ENCODE measurements at places on chromosomes 7 and 10.

- no peak for DNase-seq
Measured at GRCh38 chr10:83983578-83984255, 155.6 kb upstream of the GHITM start.

DNA sequence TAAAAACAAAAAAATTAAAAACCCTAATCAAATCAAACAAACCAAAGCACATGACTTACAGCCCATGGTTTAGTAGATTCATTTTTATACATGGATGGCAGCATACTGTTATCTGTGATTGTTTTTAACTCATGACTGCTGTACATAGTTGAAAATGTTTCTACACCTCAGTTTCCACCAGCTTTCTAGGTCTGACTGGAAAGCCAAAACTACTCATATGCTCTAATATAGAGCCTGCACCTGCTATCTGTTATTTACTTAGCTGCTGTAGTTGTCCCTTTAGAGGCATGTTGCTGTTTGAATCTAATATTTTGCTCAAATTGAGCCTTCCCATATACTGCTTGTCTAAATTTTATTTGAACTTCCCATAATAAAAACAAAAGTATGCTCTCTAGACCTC, 289.9 kb upstream of the LRRN3 start:
- DNase-seq: no peak

GRCh38 chr7:143381427-143382125, 431 bp downstream of the ZYX start:
- DNase-seq: no peak

DNA sequence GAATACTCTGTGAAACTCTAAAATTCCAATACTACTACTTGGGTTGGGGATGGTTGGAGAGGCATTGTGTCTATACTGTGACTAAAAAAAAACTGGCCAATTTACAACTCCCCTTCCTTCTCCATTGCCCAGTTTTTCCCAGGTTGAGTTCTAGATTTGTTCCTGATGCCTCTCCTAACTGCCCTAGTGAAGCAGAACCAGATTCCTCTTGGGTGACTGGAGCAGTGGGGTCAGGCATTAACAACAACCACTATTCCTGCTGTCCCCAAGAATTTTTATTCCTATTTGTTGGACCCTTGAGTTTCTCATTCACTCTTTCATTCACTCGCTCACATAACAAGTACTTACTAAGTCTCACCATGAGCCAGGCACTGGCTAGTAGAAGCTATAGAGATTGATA, 5.8 kb downstream of the GOT1 start:
- no peak for DNase-seq

GRCh38 chr10:45463244-45464116, 89.5 kb downstream of the ALOX5 start:
- DNase-seq: no peak

DNA sequence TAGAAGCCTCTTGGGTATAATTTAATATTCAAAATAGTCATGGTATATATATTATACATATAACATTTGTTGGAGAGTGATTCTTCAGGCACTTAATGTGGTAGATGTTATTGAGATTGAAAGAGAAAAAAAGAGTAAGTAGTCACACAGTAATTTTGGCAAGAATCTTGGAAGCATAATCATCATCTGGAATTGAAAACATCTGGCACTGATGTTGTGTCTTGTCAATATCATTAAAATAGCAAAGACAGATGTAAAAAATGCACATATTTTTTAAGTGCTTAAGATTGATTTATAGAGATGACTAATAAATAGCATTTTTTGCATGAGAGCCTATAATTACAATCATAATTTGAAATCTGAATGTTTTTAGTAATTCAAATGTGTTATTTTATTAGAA, 9.5 kb downstream of the SEMA3D start:
- DNase-seq: no peak

GRCh38 chr7:121624958-121625357, 228.8 kb upstream of the FAM3C start:
- DNase-seq: no peak

- no peak for DNase-seq
Measured at GRCh38 chr10:47195274-47195885, 104.6 kb upstream of the GDF10 start.

DNA sequence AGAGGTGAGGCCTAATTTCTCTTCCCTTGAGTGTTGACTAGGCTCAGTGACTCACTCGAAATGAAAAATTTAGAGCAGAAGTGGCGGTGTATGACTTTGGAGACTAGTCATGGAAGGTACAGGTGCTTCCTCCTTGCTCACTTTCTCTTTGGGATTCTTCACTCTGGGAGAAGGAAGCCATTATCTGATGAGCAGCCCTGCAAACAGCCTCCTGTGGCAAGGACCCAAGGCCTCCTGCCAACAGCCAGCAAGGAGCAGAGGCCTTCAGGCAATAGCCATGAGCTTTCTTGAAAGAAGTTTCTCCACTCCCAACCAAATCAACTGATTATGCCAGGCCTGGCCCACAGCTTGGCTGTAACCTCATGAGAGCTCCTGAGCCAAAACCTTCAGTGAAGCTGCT, 369.6 kb upstream of the VWC2 start:
- DNase-seq: no peak

DNA sequence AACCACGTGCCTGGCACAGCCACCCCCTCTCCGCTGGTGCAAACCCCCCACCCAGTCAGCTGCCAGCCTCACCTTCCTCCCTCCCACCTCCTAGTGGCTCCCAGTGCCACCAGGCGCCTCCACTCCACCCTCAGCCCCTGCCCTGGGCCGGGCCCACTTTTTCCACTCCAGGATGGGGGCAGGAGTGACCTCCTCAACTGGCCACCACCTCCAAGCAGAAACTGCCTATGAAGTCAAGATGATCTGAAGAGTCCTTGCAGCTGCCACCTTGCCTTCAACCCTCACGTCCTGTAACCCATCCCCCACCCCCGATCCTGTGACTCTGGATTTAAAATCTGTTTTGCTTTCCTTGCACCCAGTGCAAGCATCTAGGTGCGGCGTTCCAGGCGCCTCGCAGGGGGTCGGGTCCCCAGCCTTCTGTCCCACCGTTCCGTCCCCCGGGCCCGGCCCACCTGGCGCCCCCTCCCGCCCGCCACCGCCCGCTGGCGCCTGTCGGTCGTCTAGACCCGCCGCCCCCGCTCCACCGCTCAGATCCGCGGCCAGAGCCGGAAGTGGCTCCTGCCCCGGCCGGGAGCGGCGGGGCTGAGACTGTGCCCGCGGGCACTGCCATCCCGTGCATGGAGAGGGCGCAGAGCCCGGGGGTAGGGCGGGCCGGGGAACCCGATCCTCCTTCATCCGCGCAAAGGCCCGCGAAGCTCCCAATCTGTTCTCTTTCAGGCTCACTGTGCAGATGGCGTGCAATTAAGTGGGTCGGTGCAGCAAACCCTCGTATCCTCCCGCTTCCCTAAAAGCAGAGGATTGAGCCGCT, 51.2 kb upstream of the GTF2I start:
- DNase-seq: no peak

GRCh38 chr7:78427209-78427608, 628.6 kb downstream of the PHTF2 start:
- DNase-seq: no peak

GRCh38 chr10:115979576-115979975, 293.4 kb downstream of the GFRA1 start:
- DNase-seq: no peak

GRCh38 chr10:26799342-26799741, 61.4 kb downstream of the ABI1 start:
- no peak for DNase-seq

DNA sequence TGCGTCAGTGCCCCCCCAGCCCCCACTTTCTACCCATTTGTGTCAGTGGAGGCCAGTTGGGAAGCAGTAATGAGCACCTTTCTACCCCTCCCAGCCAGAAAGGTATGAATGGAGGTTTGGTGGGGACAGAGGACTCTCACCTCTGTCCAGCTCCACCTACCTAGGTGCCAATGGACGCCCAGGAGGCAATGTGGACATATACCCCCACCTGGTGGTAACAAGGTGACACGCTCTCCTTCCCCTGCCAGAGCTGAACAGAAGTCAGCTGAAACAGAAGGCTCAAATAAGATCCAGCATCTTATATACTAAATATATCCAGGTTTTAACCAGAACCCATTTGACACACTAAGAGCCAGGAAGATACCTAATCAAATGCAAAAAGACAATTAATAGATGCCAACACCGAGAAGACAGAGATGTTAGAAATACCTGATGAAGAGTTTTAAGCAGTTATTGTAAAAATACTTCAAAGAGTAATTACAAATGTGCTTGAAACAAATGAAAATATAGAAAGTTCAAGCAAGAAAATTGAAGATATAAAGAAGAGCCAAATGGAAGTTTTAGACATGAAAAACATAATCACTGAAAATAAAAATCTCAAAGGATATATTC, 18.4 kb upstream of the SORCS3 start:
- no peak for DNase-seq

GRCh38 chr7:77252506-77252905, 52.9 kb upstream of the FGL2 start:
- DNase-seq: no peak

- no peak for DNase-seq
Measured at GRCh38 chr7:74653686-74654181, 3.8 kb upstream of the GTF2I start.

- DNase-seq: no peak
Measured at GRCh38 chr7:91551377-91552175, 287.3 kb downstream of the FZD1 start.

GRCh38 chr10:102683736-102684135, 30.5 kb downstream of the ARL3 start:
- no peak for DNase-seq

- no peak for DNase-seq
Measured at GRCh38 chr7:143042159-143042789, 9.9 kb upstream of the OR6V1 start.

GRCh38 chr7:21972397-21972784, 26.7 kb upstream of the CDCA7L start:
- DNase-seq: no peak

GRCh38 chr7:78530351-78530750, 731.8 kb downstream of the PHTF2 start:
- DNase-seq: no peak

DNA sequence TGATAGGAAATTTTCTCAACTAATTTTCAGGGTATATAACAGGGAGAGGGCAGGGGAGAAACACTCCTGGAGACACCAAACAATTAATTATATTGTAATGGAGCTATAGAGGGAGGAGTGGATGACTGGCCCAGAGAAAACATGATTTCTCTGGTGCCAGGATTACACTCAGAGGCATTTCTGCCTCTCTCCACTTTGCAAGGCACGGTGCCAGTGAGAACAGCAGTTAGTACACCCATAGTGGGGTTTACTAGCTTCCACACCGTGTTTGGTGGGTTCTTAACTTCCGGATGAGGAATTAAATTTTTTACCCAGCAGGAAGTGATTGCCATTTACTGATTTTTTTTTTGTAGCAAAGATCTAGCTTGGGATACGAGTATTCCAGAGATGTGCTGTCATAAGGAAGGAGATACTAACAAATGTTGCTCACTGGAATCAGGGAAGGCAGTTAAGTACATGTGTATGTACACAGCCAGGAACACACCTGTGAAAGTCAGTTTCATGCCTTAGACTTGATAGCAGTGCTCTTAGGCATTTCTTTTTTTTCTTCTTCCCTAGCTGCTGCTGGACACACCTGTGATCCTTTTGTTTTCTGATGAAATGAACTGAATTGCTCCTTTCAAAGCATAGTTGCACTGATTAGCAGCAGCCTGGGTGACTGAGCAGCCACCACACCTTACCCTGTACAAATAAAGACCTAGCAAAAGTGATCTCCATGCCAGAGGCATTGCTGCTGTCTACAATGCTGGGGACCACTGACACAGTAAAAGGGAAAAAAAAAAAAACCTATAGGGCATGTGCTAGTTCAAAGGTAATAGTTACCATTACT, 58.1 kb downstream of the POLL start:
- DNase-seq: no peak

DNA sequence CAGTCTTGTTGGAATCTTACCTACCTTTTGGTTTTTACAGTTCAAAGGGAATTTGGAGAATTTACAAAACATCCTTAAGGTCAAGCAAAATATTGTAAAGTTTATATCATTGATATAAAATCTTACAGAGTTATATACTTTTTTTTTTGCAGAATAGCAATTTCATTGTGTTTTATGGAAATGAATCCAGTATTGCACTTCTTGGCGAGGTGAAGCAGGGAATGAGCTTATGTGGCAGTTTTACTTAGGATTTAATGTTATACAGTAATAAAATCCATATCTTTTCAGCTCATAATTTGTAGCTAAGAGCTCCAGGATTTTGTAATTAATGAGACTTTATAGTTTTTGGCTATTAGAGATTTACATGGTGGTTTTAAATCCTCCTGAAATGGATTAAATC, 5.0 kb downstream of the PRKAR2B start:
- no peak for DNase-seq

GRCh38 chr10:75987616-75988015, 556.2 kb downstream of the LRMDA start:
- DNase-seq: no peak

- no peak for DNase-seq
Measured at GRCh38 chr7:1590476-1590875, 20.6 kb upstream of the PSMG3 start.

DNA sequence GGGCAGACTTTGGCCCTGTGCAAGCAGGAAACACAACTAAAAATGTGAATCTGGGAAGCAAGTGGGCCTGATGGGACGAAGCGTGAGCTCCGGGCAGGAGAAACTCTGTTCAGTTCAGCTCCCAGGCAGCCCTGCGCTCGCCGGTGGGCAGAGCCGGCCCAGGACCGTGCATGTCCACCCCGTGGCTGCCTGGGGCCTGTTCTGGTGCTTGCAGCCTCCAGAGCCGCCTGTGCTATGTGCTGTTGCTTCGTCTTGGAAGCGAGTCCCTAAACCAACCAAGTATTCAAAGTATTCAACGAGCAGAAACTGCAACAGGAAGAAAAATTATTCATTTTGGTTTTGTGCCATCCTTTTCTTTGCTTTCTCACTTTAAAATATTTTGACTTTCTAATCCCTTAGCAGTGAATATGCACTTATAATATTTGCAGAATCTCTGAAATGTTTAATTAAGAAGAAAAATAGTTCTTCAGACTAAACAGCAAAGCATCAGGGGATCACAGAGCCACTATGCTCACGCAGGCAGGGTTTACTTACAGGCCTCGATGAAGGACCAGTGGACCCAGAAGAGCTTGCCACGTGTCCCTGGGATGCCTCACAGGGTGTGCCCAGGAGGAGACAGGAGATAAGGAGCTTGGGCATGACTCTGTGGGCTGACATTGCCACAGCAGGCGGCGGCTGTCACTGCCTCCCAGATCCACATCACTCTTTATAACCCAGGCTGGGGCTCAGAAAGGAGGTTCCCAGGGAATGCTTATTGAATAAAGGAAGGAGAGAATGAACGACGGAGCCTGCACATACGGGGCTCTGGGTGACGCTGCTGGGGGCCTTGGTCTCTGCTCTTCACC, 45.6 kb downstream of the VIPR2 start:
- DNase-seq: no peak

GRCh38 chr10:91471602-91472001, 61.5 kb downstream of the HECTD2 start:
- DNase-seq: no peak

GRCh38 chr10:66239062-66239461, 686.8 kb upstream of the LRRTM3 start:
- no peak for DNase-seq

Measured in activated CD4-positive, CD25-positive, alpha-beta regulatory T cell (primary cell).